ENCODE measurements at places on chromosomes 12 and 14.
A peak's percentile ranks its signal among the peaks of the same experiment; 100 is the strongest.

GRCh38 chr12:1216560-1216959 lies 225.5 kb downstream of the ERC1 start:
- DNase-seq, result no peak

DNA sequence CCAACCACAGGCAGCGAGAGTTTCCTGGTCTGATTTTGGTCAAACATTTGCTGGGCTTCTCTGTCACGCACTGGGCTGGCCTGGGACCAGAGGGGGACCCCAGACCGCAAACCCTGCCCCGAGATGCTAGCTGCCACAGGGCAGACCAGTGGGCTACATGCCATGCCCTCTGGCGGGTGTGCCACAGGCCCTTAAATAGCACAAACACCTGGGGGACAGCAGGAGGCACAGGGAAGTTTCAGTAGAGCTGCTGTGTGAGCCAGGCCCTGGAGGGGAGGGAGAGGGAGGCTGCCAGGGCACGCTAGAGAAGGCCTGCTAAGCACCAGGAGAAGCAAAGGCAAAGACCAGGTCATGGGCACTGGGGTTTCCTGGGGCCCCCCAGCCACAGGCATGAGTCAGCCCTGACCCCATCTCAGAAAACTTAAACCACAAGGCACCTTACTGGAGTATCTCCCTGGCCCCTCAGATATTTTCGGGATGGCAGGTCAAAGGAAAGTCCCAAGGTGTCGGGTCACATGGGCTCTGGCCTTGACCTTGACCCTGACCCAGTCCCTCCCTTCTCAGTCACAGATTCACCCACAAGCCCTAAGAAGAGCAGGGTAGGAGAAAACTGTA lies 29.2 kb downstream of the ITPK1 start:
- DNase-seq, result no peak

DNA sequence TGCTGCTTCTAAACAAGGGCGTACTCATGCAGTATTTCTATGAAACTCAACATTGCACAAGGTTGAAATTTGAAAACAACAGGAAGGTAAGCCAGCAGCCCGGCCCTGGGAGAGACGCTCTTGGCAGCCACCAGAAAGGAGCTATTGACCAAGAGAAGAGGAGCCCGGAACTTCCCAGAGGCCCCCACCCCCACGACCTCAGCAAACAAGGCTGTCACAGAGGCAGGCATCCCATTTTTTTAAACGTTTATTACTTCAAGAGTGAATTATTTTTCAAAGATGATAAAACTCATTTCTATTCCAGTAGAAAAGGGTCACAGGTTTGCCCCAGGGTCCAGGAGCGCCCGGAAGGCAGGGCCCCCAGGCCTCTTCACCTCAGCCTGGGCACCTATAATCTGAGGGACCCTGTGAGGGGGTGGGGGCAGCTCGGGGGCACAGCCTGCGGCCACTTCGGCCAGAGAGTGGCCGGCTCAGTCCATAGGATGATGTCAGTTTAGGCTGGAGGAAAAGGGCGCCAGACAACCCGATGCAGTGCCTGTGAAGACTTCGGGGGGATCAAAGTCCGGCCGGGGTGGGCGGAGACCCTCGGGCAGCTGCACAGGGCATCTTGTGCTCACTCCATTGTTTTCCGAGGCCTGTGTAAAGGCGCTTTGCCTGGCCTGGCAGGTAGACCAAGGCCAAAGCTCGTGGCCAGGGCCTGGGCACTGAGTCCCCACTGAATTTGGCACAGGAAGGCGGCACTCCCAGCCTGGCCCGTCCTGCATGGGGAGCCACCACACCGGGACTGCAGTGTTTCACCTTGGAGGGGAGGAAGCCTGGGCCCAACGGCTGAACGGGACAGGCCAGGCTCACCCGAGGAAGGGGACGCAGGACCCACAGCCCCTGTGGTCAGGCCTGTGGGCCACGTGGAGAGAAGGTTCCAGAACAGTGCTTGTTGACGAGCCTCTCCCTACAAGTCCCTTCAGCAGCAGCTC lies 86.0 kb downstream of the SCARB1 start:
- no peak for DNase-seq

GRCh38 chr12:52268212-52268611 lies 6.2 kb upstream of the KRT86 start:
- DNase-seq, result no peak

GRCh38 chr14:23301969-23302289 lies 730 bp downstream of the PPP1R3E start:
- no peak for DNase-seq

- no peak for DNase-seq
Measured at GRCh38 chr12:49934505-49934904, 16.0 kb upstream of the AQP2 start.

DNA sequence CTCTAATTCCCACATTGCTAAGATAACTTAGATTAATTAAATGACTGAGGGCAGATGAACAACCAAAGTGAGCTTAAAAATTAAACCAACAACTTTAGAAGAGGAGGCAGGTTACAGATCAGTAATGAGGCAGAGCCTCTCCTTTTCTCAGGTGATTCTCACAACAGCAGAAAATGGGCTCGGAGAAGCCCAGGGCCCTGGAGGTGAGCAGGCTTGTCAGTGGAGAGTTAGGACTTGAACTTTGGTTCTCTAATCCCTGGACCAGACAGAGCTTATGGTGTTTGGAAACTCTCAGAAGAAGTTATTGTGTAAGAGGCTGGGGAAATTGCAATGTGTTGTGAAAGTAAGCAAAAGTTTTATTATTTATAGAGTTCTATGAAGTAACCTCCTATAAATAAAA lies 2.8 kb downstream of the TRHDE start:
- DNase-seq, result no peak

DNA sequence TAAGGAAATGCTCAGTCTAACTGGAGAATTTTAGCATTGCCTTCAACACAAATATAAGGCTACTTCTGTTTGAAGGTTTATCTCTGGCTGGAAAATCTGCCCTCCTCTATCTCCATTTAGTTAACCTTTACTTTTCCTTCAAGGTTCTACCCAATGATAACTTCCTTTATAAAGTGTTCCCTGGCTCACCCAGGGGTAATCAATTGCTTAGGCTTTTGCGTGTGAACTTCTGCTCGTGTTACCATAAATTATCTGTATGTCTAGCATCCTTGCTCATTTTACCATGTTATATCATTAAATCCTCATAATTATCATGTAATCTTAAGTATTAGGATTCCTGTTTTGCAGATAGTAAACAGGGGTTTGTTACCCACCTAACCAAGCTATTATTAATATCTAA lies 114.3 kb upstream of the FGD4 start:
- no peak for DNase-seq

- no peak for DNase-seq
Measured at GRCh38 chr12:45407981-45408728, 192.3 kb downstream of the ANO6 start.

- no peak for DNase-seq
Measured at GRCh38 chr14:27077214-27077613, 479.4 kb upstream of the NOVA1 start.

- no peak for DNase-seq
Measured at GRCh38 chr14:95313190-95313589, 6.5 kb downstream of the CLMN start.

GRCh38 chr12:133192847-133193246 lies 11.6 kb downstream of the ZNF268 start:
- DNase-seq, result no peak

GRCh38 chr12:100248886-100249285 lies 18.0 kb downstream of the DEPDC4 start:
- DNase-seq, result no peak

GRCh38 chr12:68003777-68004176 lies 14.5 kb downstream of the IFNG-AS1 start:
- DNase-seq, result no peak

GRCh38 chr14:24513009-24513408 lies 4.9 kb upstream of the CMA1 start:
- DNase-seq, result no peak

GRCh38 chr14:90654831-90655276 lies 161.4 kb downstream of the TTC7B start:
- DNase-seq, result no peak

- no peak for DNase-seq
Measured at GRCh38 chr12:29167445-29167844, 18.4 kb downstream of the FAR2 start.

DNA sequence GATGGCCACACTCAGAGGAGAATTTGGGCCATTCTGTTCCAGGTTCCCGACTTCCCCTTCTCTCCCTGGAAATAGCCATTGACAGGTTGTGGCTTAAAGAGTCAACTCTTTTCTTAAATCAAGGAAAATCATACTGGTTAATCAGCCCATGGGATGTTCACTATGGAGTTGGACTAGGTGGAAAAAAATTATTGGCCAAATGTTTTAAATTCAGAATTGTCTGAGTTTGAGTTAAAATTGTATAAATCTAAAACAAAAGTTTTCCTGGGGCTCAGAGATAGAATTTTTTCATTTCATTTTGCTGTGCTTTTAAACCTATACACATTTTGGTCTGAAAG lies 6.5 kb downstream of the ESRRB start:
- DNase-seq, result no peak

DNA sequence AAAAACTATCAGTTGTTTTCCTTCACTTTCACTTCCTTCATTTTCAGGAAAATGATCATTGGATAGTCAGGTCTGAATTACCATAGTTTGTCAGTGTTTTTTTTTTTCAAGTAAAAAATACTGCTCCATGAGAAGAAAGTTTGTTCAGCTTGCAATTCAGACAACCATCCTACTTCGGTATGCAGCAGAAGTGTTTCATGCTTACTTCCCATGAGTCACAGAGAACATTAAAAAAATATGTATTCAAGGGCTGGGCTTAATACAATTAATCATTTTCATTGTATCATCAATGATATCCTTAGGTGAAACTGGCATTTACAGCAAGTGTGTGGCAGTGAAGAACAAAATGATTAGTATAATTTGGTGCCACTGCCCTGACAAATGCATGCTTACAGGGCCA lies 21.6 kb downstream of the PYM1 start:
- DNase-seq, result no peak

GRCh38 chr14:44446965-44447364 lies 60.1 kb downstream of the FSCB start:
- no peak for DNase-seq

GRCh38 chr14:95227279-95227860 lies 70.0 kb upstream of the DICER1 start:
- DNase-seq, result no peak

GRCh38 chr12:252636-253035 lies 10.0 kb downstream of the SLC6A13 start:
- no peak for DNase-seq

GRCh38 chr14:105495101-105495989 lies 4.3 kb downstream of the TEDC1 start:
- DNase-seq, result no peak

- no peak for DNase-seq
Measured at GRCh38 chr14:26320886-26321285, 276.9 kb downstream of the NOVA1 start.

GRCh38 chr14:74463697-74464096 lies 29.4 kb downstream of the NPC2 start:
- no peak for DNase-seq

DNA sequence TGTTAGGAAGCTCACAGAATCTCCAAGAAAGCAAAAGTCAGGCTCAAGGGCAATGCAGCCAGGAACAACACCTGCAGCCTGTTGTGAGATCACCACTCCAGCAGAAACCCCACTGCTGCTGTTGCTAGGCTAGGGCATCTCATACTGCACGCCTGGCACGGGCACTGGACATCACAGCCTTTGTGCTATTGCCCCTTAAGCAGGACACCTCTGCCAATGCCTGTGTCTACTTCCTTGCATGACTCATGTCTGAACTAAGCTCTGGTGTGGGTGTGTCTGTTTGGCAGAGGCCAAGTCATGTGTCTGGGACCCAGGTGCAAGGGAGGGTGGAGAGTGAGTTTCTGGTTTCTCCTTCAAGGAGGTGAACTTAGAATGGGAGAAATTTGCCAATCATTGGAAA lies 10.0 kb upstream of the DDX47 start:
- DNase-seq, result peak; percentile 41

- DNase-seq, result no peak
Measured at GRCh38 chr12:58727521-58727920, 192.8 kb downstream of the LRIG3 start.

DNA sequence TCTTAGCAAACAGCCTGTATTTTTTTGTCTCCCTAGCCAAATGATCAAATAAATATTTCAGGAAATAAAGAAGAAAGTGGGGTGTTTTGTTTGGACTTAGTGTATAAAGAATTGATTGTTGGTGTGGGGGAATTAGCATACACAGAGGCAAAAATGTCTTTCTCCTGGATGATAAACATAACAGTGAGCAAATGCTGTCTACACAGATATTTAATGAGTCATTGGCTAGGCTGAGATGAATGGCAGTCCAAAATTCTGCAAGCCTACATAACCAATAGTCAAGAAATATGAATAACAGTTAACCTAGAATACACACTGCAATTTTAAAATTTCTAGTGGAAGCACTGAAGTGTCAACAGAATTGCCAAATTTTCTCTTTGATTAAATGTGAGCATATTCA lies 35.8 kb downstream of the MYF5 start:
- DNase-seq, result no peak

DNA sequence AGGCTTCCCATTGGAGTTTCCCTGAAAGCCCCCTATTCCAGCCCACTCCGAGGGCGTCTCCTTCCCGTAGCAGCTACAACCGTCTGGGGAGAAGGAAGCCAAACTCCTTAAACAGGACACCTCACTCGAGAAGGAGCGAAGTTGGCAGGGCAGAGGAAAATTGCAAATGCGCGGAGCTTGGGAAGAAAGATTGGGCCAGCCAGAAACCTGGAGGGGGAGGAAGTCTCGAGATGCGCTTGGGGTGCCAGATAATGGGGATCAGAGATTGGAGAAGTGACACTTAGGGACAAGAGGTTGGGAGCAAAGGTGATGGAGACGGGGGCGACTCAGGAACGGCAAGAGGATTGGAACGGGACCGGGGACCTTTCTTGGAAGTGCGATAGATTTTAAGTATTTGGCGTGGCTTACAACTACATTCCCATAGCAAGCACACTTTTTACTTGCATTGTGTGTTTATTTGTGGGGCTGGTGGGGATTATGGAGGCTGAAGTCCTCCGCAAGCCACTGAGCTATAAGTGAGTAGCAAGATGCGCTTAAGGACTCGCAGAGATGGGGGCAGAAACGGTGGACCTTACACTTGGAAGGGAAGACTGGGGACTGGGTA lies 926 bp downstream of the HRK start:
- DNase-seq, result no peak

DNA sequence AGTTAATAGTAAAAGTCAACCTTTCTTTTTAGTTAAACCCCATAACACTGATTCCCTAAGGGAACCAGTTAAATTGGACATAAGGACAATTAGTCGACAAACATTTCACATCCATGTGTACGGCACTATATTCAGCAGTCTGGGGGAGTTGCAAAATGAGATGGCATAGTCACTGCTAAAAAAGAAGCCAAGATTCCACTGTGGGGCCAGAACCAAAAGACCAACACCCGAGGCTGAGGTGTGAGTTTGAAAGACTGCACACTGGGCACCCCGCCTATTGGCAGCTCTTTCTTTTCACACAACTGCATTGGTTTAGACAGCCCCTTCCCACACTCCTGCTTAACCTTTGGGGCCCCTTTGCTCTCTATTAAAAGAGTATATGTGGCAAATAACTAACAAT lies 16.7 kb downstream of the SETD3 start:
- DNase-seq, result no peak

GRCh38 chr12:9039397-9039977 lies 50.1 kb downstream of the KLRG1 start:
- DNase-seq, result no peak
